ENCODE measurements at places on chromosomes 2 and 18.

DNA sequence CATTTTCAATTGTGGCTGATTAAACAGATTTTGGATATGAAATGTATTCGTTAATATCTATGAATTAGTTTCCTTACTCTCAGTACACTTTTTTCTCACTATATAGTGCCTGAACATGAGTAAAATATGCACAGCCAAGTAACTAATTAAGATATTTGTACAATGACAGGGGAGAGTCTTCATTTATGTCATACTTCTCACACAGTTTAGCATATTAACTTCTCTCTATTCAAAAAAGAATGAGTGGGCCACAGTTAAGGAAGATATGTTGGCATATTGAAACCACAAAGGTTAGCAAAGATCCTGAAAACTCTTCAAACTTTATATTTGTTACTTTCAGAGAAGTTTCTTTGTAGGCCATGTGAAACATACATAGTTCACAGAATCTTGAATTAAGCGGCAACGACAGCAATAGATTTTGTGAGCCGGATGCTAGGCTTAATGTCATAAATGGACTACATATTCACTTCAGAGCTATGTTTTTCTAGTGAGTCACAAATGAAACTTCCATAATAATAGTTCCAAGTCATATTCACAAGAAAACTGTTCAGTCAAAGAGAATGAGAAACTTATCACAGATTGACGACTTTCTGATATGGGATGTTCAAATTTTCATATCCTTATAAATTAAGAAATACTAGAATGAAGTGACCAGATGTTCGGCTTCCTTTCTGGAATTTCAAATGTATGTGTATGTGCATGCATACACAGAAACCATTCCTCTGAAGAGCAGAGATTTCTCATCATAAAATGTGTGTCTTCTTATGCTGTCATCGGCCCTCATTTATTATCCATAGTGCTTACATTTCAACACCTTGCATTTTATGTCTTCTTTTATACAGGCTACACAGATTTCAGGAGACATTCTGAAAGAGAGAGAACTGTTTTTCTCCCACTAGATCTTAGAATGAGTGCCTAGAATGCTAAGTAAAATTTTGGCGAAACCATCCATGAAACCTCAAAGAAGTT lies 584.0 kb downstream of the SATB2 start:
- DNase-seq: no peak

DNA sequence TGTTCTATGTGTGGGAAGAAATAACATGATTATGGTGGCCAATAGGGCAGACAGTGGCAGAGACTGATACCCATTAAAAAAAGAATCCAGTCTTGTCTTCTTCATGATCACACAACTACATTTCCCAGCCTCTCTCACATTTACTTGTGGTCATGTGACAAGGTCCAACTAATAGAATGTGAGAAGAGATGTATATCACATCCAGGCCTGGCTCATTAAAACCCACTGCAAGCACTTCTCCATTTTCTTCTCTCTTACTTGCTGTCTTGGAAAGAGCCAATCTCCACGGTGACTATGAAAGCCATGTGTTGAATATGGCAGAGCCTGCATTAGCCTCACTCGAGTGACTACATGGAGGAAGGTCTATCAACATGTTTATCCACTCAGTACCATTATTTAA lies 306.2 kb upstream of the ZEB2 start:
- DNase-seq: no peak

DNA sequence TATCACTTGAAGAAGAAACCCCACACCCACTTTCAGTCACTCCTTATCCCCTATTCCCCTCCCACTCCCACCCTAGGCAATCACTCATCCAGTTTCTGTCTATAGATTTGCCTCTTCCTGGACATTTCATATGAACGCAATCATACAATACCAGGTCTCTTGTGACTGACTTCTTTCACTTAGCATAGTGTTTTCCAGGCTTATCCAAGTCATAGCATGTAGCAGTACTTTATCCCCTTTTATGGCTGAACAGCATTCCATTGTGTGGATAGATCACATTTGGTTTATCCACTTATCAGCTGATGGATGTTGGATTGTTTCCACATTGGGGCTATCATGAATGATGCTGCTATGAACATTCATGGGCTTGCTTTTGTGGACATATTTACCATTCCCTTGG lies 6.6 kb downstream of the CFAP221 start:
- DNase-seq: no peak

- no peak for DNase-seq
These were observed 316.8 kb downstream of the LPIN1 start for GRCh38 chr2:12063210-12063609.

DNA sequence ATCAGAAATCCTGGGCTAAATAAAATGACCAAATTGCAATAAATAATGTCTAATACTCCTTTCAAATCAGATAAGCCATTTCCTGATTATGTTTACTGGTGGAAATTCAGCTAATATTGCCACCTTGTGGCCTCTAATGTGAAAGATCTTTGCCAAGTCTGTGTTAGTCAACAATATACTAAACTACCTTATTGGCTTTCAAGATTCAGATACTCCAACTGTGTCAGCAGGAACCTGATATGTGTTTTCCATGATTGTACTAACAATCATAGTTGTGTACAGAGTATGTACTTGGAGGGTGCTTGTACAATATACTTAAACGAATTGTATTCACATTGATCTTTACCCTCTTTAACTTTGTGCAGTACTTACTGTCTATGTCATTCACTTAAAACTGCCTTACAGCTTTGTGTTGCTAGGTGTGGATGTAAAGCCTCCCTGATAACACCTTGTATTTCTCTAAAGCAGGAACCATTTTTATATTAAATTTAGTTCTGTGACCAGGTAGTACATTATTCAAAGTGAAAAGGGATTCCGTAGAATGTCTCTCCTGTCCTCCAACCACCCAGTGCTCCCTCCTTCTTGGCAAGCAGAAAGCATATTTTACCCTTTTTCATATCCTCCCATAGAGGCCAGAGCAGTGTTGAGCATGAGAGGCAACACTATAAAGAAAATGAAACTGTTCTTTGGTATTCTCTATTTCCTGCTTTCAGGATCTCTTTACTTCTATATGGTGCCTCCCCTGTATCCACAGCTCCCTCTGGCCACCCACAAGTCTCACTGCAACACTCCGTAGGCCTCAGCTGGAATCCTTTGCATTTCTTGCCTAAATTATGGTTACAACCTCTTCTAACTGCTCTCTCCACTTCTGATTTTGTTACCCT lies 75.2 kb upstream of the C2orf15 start:
- DNase-seq: peak; percentile 8

DNA sequence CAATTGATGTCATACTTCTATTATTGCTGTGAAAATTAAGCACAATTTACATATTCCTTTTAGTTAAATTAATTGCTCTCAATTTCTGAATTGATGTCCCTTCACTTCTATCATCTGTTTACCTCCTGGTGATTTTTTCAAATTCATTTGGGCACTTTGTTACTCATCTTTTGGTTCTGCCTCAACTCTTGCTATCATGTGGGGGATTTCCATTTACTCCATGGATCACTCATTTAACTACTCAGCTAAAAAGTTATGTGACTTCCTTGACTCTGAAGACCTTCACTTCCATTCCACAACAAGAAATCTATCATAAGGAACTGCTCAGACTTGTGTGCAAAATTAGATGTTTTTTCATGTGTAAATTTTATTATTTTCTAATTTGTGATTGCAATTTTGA lies 126.2 kb downstream of the EHBP1 start:
- DNase-seq: no peak

- peak; percentile 44 for DNase-seq
These were observed 5.6 kb downstream of the FOSL2 start for GRCh38 chr2:28398101-28398834.

DNA sequence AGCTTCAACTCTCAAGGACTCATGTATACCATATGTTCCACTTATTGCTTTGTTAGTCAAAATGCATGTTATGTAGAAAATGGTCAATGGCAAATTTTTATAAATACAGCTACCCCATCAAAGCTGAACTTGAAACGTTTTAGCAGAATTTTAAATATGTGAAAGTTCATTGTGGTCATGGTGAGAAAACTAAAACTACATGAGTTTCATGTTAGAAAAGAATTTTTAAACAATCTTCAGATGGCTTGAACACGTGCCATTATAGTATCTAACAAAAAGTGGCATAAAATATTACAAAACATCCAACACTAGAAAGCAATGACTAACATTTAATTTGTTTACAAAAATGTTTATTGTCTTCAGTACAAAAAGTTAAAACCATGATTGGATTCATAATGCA lies 246.0 kb upstream of the KCNJ3 start:
- DNase-seq: no peak

DNA sequence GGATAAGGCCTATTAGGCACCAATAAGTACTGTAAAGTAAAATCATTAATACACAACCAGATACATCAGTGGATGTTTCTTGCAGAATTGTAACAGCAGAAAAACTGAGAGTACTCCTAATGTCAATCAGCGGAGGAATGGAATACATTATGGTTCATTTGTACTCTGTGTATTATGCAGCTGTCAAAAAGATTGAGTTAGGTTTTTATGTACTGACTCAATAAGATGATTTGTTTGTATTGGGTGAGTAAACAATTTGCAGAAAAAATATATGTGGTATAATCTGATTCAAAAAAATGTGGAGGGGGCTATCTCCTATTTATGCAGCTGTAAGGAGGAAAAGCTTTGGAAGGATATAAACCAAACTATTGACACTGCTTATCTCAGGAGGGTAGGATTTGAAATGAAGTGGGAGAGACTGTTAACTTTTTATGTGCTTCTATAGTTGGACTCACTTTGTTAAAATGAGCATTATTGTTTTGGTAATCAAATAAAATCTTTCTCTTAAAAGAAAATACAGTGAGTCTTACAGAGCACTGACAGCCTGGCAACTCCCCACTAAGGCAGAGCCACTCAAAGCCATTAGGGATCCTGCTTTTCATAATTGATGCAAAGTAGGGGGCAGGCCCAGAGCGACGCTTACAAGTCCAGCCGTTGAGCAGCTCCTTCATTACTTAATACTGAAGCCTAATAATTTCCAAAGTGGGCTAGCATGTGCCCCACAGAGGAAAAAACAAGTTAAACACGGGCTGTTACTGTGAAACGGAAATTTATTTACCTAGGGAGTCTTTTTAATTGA lies 168.8 kb downstream of the PHLPP1 start:
- no peak for DNase-seq

GRCh38 chr2:199468561-199469513 lies 11.1 kb upstream of the SATB2 start:
- DNase-seq: no peak

GRCh38 chr2:7517851-7518250 lies 600.6 kb downstream of the RNF144A start:
- DNase-seq: no peak

DNA sequence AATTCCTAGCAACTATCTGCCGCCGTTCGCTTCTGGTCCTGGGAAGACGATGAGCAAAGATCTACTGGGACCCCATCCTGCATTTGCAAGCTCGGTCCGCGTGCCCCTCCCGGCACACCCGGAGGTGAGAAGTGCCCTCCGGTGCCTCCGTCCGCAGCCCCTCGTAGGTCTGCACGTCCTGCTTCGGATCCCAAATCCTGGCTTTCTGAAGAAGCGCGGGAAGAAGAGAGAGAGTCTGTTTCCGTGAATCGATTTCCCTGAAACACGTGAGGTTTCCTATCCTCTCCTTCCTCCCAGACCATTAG lies 5.0 kb upstream of the OSR1 start:
- DNase-seq: no peak

DNA sequence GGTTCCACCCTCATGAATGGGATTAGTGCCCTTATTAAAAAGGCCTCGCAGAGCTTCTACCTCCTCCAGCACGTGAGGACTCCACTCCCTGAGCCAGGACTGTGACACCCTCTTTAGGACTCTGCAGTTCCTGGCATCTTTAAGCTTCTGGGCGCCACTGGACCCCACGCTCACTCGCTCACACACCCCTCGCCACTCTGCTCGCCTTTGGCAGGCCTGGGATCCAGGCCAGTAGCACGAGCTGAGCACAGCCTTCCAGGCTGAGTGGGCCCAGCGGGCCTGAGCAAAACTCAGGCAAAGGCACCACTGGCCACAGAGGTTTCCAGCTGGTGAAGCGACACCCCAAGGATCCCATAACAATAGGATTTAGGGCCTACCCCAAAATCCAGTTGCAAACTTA lies 107.9 kb upstream of the GPC1 start:
- no peak for DNase-seq

GRCh38 chr2:172050479-172051125 lies 34.7 kb upstream of the DLX1 start:
- DNase-seq: no peak

DNA sequence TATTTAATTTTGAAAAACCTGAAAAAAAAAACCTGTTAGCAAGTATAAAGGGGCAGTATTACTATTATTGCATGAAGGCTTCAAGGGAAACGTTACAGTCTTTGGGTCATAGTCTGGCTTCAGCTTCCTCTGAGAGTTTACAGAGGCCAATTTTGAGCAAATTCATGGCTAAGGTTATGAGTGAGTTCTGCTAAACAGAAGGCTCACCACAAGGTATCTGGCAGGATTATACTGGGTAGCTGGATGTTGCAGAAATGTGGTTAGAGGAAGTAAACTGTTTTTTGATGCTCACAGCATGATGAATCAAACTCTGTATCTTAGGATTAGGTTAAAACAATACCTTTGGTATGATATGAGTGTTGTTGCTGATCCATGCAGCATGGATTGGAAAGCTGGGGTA lies 9.3 kb downstream of the MRPL19 start:
- no peak for DNase-seq

- no peak for DNase-seq
These were observed 111.5 kb downstream of the CYRIA start for GRCh38 chr2:16554060-16554583.

DNA sequence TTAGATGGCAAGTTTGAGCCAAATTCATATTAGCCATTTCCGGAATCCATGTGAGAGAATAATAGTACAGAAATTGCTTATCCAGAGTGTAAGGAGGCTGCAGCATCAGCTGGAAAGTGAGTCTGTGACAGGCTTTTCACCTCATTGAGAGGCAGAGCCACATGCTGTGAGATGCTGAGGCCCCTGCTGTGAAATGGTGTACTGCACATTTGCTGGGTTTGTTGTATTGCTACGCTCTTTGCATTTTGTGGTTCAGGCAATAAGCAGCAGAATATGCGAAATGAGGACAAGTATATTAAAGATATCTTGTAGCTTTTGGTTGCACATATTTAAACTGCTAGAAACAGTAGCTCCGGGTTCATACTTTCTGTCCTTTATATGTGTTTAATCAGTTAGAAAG lies 37.0 kb downstream of the NABP1 start:
- no peak for DNase-seq

DNA sequence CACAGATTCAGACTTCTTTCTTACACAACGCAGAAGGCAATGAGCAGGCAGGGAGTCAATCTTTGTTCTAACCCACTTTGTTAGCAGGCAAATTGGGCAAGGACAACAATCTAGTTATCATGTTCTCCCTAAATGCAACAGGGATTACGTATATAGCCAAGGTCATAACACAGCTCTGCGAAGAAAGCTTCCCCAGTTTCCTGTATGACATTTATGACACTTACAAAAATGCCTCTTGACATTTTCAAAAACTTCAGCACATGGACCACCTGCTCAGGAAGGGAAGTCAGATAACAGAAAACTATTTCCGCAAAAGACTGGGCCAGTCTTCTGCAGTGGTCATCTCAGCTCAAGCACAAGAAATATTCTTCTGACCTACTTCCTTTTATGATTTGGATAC lies 106.1 kb downstream of the IRS1 start:
- DNase-seq: no peak
